Activated CD4-positive, alpha-beta T cell treated with anti-CD3 and anti-CD28 coated beads, Interleukin-2, amount 10 ng/mL, durations not matched to agents 24 days and 14 days (primary cell): ENCODE measurements at places on chromosomes 6 and 20. TPM values are rescaled to one million over a fixed set of nuclear protein-coding genes. Genes with fewer than 3 reads are reported as not detected.

HLA-DPB1 gene
- total RNA-seq = 4.7 and 6.2 TPM in 2 replicates

GRCh38 chr6:37200085-37200484 lies 30.1 kb downstream of the PIM1 start:
- no peak overlapping the region for H3K27ac ChIP-seq
- peaks cover 3% of the 10 kb centered on the region for H3K36me3 ChIP-seq
- peaks cover 30% of the 10 kb centered on the region for H3K4me1 ChIP-seq
- no peak overlapping the region for H3K4me3 ChIP-seq

GRCh38 chr20:44790638-44791393 lies 19.5 kb downstream of the RIMS4 start:
- no peaks in the 10 kb centered on the region for H3K36me3 ChIP-seq
- no peak overlapping the region for H3K4me3 ChIP-seq
- peaks cover 4% of the 10 kb centered on the region for H3K27me3 ChIP-seq
- DNase-seq = no peak
- no peak overlapping the region for H3K27ac ChIP-seq
- H3K4me1 ChIP-seq = no peaks in the 10 kb centered on the region

RRAGD gene
- total RNA-seq = 10.6 and 10.9 TPM in 2 replicates

FAM209B gene
- total RNA-seq = 1.3 and 1.5 TPM in 2 replicates

FAM184A gene
- total RNA-seq = 7.5 and 9.0 TPM in 2 replicates

ADGRG6 gene
- not detected in 2 replicates for total RNA-seq

CST5 gene
- total RNA-seq = not detected in 2 replicates
